Activated T-helper 9 cell treated with anti-CD3 and anti-CD28 coated beads, Interleukin-2, amount 50 U/mL, for 16 hours (primary cell): ENCODE measurements at places on chromosomes 13 and 19.

DNA sequence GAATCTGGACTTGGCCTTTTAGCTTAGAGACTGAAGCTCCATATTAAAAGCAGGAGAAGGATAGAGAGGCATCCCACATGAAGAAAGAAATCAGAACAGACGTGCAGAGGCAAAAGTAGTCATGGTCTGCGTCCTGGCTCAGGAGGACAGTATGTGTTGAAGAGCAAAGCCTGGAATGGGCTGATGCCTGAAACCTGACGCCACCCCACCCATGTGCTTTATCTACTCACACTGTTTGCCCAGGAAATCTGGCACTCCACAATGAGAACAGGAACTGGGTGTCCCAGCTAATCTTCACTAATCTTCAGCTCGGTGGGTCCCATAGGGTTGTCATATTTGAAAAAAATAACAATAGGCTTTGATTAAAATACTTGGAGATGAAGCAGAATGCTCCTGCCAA lies 549.0 kb upstream of the GPC6 start:
- no peak for DNase-seq

DNA sequence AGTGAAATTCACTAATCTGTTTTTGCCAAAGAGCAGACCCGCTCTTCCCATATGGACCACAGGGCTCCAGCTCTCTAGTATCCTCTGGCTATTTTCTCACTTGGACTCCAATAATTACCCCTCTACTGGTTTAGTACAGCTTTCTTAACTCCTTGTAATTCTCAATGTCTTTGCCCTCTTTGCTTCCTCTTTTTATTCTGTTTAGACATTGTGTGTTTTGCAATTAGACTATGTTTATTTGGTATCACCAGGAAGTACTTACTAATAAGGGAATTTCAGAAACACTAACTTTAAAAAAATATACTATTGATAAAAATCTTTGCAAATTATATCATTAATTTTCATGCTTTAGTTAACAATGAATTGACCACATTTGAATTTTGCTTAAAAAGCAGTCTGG lies 111.6 kb upstream of the OBI1 start:
- DNase-seq = no peak

GRCh38 chr19:7846155-7846646 lies 16.2 kb downstream of the EVI5L start:
- DNase-seq = no peak

GRCh38 chr13:108315273-108315672 lies 45.8 kb downstream of the TNFSF13B start:
- DNase-seq = no peak
